ENCODE measurements at places on chromosomes 6 and 20.

- DNase-seq: peak; percentile 79
Measured at GRCh38 chr6:52551483-52552277, 25.2 kb downstream of the TRAM2 start.

DNA sequence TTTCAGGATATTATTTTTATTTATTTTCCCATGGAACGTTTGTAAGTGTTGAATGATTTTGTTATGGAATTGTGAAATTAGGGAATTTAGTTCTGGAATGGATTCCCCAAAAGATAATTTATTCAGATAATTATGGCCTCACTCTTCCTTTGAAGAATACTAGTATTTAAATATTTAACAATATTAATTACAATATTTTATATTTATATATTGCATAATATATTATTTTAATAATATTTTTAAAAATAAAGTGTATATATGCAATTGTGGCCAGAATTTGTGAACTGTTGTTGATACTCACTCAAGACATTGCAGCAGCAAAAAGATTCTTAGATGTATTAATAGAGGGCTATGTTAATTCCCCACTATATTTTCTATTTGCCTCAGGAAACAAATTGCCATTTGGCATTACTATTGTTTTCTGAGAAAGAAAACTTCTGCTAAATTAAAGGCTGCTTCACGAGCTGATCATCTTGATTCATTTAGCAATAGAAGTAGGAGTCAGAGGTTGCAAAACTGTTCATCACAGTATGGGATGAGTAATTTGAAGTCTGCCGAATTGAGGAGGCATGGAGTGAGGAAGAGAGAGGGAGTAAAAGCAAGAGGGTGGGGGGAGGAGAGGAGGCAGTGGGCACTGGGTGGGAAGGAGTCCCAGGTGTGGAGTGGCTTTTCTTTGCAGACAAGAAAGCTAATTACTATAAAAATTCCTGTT, 729.2 kb downstream of the DHX35 start:
- no peak for DNase-seq

DNA sequence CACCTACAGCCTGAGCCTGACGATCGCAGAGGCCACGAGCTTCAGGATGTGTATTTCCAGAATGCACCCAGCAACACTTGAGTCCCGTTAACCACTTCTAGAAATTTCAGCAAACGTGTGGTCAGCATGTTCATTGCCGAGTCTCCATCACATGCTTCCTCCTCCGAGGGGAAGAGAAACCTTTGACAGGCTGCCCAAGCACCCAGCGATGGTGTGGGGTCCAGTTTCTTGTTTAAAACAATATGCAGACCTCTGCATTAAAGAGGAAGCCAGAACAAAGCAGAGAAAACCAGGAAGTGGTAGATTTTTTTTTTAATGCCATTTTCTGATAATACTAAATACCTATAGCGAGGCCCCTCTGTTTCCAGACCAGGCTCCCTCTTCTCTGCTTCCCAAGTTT, 71.9 kb downstream of the GNAS-AS1 start:
- no peak for DNase-seq

GRCh38 chr20:54176610-54177009, 2.8 kb upstream of the CYP24A1 start:
- no peak for DNase-seq

- DNase-seq: no peak
Measured at GRCh38 chr6:20334962-20335361, 66.7 kb upstream of the E2F3 start.

DNA sequence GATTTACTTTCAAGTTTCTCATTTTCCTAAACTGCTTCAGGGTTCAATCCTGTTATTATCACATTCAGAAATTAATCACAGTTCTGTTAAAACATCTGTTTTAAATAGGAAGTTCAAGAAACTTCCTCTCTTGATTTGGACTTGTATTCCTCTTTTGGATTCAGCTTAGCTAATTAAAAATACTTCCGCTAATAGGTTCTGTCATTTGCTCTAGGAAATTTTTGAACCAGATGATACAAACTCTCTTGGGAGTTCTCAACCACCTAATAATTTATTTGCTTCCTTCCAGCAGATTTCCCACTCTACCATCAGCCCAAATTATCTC, 15.9 kb upstream of the TMEM30A start:
- no peak for DNase-seq

DNA sequence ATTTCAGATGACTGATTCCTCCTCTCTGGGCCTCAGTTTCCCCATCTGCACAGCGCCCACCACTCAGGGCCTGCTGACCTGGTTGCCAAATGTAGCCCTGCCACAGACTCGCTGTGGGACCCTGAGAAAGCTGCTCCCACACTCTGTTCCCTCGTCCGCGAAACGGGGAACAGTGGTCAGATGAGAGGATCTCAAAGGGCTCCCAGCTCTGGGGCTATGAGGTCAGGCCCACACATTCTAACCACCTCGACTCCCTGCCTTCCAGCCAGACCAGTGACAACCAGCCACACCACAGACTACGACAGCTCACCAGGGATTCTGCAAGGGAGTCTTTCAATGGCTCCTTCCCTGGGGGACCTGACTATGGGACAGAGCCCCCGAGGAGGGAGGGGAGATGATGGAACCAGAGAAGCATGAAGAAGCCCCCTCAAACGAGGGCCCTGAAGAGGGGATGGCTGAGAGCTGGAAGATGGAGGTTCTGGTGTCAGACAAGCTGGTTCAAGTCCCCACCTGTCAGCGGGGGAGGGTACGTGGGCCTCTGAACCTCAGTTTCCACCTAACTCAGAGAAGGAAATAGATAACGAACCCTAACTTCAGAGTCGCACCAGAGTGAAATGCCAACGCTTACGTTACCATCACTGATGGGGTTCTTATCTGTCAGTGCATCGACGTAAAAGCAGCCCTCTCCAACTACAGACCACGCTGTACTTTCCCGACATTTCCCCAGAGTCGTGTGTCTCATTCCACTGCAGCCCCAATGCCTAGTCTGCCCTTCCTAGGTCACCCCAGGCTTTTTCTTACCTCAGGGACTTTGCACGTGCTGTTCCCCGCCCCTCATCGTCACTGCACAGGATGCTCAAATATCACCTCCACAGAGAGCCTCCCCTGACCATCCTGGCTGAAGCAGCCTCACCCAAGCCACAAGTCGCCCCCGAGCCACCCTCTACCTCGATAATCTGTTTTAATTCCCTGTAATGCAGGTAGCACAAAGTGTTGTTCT, 60.5 kb downstream of the PREX1 start:
- DNase-seq: no peak

GRCh38 chr6:2477666-2478065, 232.3 kb upstream of the GMDS start:
- DNase-seq: no peak

DNA sequence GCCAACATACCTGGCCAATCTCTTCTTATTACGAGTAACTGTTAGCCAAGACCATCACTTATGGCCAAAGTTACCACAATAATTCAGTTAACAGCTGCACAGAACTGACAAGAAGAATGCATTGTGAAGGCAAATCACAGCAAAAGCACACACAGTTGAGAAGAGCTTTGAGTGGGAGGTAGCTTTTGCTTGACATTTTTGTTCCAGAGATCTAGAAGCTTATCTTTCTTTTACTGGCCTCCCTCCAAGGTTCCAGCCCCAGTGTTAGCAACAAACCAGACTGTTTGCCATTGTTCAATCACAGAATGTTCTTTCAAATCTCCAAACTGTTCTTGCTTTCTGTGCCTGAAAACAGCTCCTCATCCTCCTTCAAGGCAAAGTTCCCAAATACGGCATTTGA, 35.9 kb upstream of the IRAK1BP1 start:
- DNase-seq: no peak

DNA sequence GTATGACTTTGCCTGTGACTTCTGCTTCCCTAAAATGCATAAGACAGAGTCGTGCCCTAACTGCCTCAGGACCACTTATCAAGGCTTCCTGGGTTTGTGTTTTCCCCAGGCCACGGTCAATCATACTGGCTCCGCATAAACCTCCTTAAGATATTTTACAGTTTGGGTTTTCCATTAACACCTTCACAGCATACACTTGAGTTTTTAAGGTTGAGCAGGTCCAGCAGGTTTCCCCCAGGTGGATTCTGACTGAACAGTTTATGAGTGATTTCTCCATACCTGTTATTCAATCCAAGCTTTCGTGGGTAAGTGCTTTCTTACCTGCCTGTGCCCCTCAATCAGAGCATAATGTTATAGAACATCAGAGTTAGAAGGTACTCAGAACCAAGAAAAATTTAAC, 39.3 kb downstream of the NINL start:
- DNase-seq: no peak

GRCh38 chr6:145588981-145589380, 146.3 kb downstream of the EPM2A start:
- no peak for DNase-seq

DNA sequence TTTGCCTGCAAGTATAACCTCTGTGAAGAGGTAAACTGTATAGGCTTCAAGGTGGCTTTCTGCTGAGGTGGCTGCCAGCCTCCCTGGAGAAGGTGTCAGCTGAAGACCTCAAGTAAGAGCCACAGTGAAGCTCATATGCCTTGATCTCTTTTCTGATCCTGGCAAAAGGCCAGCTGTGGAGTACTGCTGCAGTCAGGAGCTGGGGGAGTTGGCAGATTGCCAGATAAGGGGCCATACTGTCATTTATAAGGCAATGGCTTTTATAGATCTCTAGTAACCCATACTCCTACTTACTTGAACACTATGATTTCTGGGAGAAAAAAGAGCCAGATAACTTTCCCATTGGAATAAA, 8.8 kb upstream of the CEP85L start:
- DNase-seq: no peak

DNA sequence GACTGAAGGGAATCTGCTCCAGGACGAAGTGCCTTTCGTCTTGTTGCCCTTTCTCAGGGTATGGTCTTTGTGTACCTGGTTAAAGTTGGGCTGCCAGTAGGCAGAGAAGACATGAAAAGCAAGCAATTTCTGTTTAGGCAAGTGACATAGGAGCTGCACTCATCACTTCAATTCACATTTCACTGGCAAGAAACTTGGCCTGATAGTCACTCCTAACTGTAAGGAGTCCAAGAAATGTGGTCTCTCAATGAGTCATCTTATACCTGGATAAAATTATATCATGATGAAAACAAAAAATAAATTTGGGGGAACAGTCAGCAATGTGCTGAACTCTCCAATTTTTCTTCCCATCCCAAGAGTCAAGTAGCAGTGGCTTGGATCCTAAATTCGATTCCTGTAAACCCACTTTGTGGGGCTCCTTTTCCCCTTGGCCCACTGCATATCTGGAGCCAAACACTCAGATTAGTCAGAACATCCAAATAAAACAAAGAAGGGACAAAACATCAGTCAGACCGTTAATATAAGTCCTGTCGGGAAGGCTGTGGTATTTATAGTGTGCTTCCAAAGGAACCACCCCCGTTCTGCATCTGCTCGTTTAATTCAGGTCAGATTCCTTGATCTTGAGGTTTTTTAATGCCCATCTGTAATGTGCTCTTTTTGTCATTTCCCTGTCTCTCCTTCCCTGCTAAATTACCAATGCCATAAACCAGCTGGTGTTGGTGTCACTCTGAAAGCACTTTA, 5.0 kb upstream of the GABRR1 start:
- DNase-seq: no peak

DNA sequence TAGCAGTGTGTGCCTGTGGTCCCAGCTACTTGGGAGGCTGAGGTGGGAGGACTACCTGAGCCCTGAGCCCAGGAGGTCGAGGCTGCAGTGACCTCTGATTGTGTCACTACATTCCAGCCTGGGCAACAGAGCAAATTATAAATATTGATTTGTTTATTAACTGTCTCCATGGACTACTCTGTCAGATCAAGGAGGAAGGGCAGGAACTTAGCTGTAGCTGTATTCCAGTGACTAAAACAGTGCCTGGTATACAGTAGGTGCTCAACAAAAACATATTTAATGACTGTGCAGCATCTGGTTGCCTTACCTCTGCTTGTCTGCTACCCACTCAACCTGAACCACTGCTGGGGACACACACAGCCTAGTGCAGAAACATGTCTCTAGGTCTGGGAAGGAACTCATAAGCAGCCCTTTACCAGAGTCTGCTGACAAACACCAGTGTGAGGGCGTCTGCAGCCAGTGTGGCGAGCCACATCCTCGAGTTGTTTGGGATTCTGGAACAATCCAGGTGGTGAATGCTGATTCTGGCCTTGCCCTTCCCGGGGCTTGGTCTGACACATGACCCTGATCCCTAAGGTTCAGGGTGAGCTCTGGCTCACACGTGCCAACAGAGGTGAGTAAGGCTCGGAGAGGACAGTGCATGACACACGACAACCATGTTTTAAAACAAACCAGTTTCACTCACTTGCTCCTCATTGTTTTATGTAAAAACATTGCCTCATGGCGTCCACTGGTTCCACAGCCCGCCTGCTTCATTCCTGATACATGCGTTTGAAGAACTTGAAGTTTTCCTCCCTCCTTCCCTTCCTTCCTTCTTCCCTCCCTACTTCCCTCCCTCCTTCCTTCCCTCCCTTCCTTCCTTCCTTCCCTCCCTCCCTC, 117.9 kb upstream of the ZNF217 start:
- no peak for DNase-seq

DNA sequence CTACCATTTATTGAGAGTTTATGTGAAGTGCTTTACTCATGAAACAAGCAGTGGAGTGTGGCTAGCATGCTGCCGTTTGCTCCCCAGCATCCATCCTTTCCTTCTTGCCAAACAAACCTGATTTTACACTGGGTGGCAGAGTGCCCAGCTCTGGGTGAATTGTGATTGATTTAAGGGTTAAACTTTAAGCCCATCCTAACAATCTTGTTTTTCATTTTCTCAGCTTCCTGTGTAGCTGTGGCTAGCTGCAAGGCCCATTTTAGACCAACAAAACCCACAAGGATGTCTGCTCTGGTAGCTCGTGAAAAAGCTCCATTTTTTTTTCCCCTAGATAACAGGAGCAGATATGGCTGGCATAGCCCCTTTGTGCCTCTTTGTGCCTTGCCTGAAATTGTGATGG, 77.7 kb upstream of the KCNG1 start:
- DNase-seq: no peak

GRCh38 chr20:9160757-9161156, 91.9 kb downstream of the PLCB4 start:
- DNase-seq: no peak

DNA sequence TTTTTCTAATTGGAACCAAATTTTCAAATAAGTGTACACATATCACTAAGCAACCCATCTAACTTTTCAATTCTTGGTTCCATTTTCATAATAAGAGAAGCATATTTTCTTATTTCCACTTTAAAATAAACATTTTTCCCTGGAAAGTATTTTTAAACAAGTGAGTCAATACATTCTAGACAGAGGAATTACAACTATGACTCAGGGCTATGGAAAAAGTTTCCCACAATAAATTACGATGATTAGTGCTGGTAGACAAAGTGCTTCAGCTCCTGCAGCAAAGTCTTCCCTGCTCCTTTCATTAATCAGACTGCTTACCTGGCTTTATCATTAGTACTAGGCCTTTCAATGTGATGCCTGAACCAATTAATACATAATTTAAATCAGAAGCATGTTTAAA, 322.5 kb downstream of the HACE1 start:
- no peak for DNase-seq

- DNase-seq: no peak
Measured at GRCh38 chr6:148544421-148544820, 201.8 kb downstream of the SASH1 start.

GRCh38 chr6:110662490-110663211, 152.6 kb downstream of the CDK19 start:
- no peak for DNase-seq
